BJ (cell line): ENCODE measurements at places on chromosomes 7 and 10.

DNA sequence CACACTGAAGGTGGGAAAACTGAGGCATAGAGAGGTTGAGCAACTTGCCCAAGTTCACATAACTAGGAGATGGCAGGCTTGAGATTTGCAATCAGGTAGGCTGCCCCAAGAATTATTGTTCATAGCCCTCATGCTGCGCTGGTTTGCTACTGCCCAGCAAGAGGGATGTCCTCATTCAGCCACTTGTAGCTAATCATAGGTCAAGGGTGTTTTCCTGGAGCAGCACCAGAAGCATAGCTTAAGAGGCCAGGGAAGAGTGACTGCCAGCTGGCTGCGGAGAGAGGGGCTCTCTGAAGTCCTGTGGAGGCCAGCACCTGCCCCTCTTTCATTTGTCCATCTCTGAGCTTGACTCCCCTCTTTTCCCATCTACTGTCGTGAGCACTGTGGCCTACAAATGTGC lies 15.0 kb downstream of the CDHR3 start:
- no peak for DNase-seq

DNA sequence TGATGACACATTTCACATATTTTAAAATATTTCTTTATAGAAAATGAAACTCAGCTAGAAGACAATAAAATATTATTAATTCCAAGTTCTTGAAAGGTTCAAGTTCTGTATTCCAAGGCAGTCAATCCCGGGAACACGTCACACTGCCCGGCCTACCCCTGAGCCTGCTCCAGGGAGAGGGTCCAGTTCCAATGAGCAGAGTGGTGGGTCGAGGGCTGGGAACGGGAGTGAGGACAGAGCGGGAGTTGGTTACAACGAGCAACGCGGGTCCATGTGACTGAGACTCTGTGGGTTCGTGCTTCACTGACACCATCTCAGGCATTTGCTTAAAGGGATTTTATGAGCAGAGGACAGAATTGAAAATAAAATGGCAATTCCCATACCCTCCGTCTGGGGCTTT lies 209.4 kb downstream of the TCERG1L start:
- DNase-seq, result no peak

- DNase-seq, result no peak
These were observed 2.6 kb downstream of the PRPF18 start for GRCh38 chr10:13589316-13589715.

- DNase-seq, result no peak
These were observed 33.5 kb downstream of the WDR86 start for GRCh38 chr7:151376218-151376902.

DNA sequence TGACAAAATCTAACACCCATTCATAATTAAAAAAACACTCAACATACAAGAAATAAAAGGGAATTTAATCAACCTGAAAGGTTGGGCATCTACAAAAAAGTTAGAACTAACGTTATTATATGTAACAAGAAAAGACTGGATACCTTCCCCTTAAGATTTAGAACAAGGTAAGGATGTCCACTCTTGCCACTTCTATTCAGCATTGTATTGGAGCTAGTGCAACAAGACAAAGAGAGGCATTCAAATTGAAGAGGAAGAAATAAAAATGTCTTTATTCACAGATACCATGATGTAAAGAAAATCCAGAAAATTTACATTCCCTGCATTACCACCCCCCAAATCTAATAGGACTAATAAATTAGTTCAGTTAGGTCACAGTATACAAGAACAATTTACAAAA lies 18.3 kb downstream of the FAM149B1 start:
- DNase-seq, result no peak

DNA sequence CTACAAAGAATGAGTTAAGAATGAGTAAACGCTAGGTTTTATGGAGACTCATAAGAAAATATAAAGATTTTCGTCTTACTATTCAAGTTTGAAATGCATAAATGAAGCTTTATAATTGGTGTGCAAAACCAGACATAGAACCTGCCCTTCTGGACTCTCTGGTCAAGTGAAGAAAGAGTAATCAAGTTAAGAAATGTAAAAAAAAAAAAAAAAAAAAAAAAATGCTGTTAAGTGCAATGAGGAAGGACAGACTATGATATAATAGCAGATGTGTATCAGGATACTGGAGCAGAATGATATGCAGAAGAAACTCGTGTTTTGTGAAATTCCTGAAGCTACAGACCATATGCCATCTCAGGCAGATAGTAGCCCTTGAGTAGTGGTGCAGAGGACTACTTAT lies 5.6 kb downstream of the PCGF5 start:
- no peak for DNase-seq

DNA sequence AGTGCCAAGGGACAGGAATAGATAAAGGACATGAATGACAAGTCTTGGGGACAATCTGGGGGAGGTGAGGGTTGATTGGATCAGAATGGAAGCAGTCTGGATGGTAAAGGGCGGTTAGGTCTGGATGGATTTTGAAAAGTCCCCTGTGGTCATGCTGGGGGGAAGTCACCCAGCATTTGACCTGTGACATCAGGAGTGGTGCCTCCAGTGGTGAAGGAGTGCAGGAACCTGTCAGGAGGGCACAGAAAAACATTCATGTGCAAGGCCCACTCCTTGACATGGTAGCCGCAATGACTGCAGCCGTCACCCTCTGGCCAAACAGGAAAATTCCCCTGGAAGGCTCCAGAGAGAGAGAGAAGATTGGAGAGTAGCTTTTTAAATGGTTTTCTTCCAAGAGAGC lies 304.8 kb downstream of the GFRA1 start:
- DNase-seq, result no peak
